ENCODE measurements at places on chromosomes 12 and 14.

- peak; percentile 13 for DNase-seq
Measured at GRCh38 chr12:12474931-12475795, 87.5 kb downstream of the DUSP16 start.

DNA sequence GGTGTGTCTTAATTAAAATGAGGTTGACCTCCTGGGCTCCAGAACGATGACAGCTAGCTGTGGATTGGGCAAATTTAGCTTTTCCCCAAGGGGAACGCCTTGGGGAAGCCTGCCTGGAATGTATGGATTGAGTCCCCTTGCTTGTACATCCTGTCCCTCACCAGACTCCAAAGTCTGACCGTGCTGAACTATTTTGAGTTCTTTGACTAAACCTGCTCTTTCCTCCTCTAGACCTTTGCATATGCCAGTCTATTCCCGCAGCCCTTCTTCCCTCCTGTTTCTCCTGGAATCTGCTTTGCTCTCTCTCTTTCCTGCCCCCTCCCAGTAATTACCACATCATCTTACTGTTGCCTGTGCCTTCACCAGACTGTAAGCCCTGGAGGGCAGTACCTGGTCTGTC is 11.5 kb upstream of the KDM2B start:
- no peak for DNase-seq

GRCh38 chr12:79638490-79638889 is 52.3 kb downstream of the PAWR start:
- DNase-seq: no peak

DNA sequence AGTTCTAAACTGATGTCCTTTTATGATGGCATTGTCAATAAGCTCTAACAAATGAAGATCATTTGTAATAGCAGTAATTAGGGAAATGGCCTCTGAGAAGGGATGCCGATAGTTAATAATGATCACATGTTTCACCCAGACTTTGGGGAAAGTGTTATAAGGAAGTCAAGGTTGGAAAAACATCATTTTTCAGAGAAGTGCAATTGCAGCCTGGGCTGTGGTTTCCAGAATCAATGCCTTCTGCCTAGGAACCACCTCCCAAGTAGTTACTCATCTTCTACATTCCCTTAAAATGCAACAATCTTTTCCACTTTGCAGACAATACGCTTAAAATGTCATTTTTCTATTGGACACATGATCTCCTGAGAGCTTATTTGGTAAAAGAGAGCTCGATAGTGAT is 879 bp downstream of the EDDM3A start:
- no peak for DNase-seq

GRCh38 chr14:85417396-85417795 is 112.5 kb upstream of the FLRT2 start:
- DNase-seq: no peak

- no peak for DNase-seq
Measured at GRCh38 chr12:110065540-110065939, 17.2 kb upstream of the C12orf76 start.

DNA sequence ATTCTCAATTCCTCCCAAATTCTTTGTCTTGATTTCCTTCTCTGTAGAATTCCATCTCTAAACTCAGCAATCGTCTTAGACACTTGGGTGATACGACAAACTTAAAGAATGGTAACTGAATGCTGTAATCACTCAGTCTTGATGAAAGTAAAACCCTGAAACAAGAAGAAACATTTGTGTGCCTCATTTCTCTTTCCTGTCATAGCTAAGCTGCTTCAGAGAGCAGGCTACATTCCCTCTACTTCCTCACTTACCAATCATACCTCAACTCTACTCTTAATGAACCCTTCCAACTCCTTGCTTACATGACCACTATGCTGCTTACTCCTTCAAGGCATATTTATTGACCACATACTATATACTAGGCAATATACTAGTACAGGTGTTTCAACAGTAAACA is 8.3 kb downstream of the MAP4K5 start:
- DNase-seq: no peak

- DNase-seq: no peak
Measured at GRCh38 chr14:94045563-94046345, 19.6 kb downstream of the OTUB2 start.

DNA sequence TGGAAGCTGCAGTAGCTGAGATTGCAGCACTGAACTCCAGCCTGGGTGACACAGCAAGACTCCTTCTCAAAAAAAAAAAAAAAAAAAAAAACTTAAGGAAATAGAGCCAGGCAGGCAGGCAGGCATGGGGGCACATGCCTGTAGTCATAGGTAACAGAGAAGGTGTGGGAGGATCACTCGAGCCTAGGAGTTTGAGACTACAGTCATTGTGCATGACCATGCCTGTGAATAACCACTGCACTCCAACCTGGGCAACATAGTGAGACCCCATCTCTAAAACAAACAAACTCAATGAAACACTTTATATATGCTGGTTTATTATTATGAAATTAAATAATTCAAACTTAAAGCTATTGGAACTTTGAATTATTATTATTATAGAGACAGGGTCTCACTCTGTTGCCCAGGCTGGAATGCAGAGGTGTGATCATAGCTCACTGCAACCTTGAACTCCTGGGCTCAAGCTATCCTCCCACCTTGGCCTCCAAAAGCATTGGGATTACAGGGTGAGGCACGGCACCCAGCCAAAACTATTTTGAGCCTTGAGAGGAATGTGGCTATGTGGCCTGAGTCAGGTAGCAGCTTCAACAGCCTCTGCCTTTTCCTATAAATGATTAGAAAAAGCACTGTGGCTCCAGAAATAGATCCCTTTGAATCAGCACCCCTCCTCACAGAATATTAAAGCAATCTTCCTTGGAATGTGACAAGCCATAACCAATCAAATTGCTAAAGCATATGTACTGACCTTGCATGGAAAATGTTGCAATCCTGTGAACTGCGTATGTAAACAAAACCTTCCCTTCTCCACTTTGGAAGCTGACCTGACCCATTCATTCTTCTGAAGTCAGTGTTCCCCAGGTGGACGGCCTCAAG is 34.7 kb upstream of the YY1 start:
- no peak for DNase-seq

GRCh38 chr14:60723116-60723906 is 840 bp downstream of the SIX4 start:
- DNase-seq: peak; percentile 52

GRCh38 chr12:50620109-50620977 is 115.6 kb downstream of the DIP2B start:
- DNase-seq: peak; percentile 94

GRCh38 chr12:6947615-6948014 is 3.5 kb upstream of the PTPN6 start:
- DNase-seq: no peak

DNA sequence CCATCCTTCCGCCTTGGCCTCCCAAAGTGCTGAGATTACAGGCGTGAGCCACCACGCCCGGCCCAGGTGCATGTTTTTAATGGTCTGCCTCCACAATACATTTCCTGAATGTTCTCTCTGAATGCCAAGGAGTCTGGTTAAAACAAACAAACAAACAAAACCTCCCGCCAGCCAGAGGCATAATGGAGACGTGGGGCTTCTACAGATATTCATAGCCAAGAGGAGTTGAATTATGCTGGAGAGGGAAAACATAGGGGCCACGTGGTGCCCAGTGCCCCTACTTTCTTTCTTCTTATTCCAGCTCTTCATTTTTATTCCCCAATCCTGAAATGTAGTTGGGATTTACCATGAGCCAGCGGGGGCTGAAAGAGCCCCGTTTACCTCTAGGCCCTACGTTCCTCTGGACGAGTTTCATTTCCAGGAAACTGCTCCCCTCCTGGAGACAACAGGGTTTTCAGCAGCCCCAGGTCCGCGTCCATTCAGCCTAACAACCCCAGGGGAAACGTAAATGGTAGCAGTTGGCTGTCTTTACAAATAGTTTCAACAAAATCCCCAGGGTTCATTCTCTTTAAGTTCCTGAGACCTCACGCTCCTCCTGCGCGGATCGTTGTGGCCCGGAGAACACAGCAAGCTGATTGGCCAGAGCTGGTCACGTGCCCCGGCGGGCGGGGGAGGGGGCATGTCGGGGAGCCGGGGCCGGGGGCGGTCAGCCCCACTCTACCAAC is 108.5 kb upstream of the ESRRB start:
- DNase-seq: peak; percentile 19

DNA sequence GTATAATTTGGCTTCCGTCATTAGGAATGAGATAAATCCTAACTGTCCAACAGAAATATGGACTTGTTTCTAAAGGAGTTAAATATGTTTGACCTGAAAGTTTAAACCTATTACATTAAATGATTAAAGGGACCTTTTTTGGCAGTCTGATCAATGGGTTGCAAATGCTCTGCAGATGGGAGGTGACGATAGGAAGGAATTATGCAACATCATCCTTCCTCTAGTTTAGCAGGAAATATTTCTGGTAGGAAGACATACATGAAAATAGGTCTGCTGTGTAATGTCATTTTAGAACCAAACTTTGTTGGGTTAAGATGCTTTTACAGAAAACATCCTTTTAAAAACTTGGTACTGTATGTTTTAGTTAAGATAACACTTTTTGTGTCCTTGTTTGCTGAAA is 2.6 kb downstream of the LRRC10 start:
- no peak for DNase-seq

DNA sequence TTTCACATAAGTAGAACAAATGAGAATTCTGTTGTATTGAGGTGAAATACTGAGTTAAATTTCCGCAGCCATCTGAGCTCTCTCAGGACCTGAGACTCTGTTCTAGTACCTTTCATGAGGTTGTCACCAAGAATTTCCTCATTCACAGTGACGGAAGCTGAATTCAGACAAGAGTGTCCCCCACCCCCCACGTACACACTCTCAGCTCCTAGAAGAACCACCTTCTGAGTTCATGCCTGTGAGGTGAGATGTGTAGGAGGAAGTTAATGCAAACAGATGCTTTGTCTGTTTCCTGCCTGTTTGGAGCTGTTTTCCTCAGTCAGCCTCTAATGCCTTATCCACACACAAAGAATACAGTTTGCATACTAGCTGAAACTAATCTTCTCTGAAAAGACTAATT is 18.2 kb downstream of the BICDL1 start:
- DNase-seq: no peak

DNA sequence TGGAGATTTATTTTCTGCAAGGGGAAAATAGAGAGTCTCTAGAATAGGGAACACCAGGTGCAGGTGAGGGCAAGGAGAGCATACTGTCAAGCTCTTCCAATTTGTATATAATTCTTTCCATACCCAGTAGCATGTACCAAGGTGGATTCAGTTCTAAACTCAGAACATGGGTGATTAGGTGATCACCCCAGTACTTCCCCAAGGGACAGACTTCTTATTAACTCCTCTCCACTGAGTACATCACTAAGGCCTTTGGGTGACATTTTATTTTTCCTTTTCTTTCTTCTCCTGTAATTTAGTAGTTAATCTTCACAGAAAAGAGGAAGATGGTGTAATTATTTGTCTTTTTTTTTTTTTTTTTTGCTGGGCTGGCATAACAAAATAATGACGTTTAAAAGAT is 54.2 kb downstream of the DIP2B start:
- no peak for DNase-seq

DNA sequence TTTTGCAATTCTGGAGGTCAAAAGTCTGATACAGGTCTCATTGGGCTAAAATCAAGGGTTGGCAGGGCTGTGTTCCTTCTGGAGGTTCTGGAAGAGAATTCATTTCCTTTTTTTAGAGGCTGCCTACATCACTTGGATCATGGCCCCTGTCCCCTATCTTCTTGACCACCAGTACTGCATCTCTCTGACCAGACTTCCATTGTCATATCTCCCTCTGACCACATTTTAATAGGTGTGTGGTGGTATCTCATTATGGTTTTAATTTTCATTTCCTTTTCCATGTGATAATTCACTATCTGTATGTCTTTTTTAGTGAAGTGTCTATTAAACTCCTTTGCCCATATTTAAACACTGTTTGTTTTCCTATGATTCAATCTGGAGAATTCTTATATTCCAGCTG is 215.2 kb upstream of the OTX2 start:
- DNase-seq: no peak

DNA sequence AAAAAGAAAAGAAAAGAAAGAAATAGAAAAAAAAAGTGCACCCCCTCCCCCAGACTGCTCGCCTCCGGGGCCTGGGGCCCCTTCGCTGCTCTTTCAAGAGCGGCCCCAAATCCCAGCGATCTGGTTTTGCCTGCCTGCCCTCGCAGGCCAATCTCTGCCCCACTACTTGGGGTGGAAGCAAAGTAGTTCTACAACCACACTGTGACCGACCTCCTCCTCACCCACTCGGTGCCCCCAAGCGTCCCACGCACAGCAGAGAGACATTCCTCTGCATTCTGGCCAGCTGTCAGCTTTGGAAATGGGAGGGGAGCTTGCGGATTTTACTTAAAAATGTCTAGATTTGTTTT is 2.4 kb upstream of the TBX3 start:
- no peak for DNase-seq

DNA sequence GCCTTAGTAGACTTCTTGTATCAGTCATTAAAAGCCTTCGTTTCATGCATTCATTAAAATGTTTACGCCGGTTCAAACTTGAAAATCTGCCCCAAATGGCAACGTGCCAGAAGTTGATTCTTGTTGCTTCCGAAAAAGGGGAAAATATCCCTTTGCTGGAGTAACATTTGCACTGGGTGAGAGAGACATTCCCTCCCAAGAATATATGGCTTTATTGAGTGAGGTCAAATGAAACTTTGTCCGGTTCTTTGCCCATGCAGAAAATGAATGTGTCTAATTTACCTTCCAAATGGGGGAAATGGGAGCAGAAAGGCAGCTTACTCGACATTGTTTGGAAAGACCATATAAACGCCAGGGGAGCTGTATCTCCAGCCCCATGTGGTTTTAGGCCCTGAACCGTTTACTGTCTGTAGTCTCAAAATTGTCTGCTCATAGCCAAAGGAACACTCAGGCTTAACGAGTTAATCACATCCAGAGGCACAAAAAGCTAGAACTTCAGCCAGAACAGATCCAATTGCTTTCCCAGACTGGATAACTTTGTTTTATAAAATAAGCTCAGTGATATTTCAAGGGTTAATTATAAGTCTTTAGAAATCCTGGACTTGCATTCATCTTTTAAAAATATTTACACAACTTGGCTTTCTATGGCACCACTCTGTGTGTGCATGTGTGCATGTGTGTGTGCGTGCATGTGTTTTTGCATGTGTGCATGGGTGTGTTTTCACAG is 2.9 kb upstream of the EMP1 start:
- no peak for DNase-seq

All from brain microvascular endothelial cell (primary cell).